Anterior cingulate cortex (tissue), 58 donors: ENCODE measurements at places on chromosomes 3 and 15.

DNA sequence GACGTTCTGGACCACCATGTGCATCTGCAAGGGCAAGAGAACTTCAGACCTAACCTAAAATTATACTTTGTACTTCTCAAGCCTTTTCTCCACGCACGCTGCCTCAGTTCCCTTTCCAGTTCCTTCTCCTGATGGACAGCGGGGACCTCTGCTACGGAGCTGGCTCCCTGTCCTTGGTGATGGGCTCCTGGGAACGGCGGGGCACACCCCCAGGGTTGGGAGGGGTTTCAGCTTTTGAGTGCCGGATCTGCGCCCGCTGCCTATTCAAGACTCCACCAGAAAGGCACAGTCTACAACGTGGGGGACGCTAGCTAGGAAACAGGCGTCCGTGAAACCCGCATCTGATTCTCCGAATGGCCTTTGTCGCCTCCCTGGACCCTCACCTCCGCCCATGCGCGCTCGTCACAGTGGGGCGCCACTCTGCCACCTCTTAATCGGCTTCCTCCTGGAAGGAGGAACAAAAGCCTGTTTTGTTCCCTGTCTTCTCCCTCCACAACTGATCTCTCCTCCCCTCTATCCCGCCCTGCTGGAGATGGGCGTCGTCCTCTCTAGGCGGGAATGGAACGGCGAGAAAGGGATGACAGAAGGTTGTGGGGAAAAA, 2.2 kb downstream of the GPR149 start:
- no peak for DNase-seq

GRCh38 chr3:186614597-186615483, 2.0 kb downstream of the AHSG start:
- DNase-seq, result peak; percentile 50

GRCh38 chr15:48318131-48318530, 13.1 kb upstream of the DUT start:
- no peak for DNase-seq

GRCh38 chr3:43549626-43550290, 72.1 kb downstream of the ANO10 start:
- no peak for DNase-seq

GRCh38 chr3:41274944-41275668, 75.8 kb downstream of the CTNNB1 start:
- no peak for DNase-seq

- DNase-seq, result peak; percentile 19
These were observed 44.4 kb downstream of the FLNB start for GRCh38 chr3:58052373-58053273.

- peak; percentile 2 for DNase-seq
These were observed 37.3 kb upstream of the CDV3 start for GRCh38 chr3:133535971-133536881.

DNA sequence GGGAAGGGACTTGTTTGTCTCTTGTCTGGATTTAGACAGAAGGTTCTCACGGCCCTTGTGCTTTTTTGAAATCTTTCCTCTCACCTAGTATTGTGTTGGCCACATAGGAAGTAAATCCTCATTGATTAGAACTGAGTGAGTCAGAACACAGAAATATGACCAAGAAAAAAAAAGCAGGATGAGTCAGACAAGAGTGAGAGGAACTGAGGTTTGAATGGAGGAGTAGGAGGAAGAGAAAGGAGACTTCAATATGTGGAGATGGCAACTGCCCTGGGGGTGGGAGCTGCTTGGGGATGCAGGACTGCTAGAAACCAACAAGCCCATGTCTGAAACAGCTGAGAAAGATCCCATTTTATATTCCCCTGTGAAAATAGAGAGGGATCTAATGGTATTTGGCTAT, 194.1 kb upstream of the ZBTB20 start:
- no peak for DNase-seq

DNA sequence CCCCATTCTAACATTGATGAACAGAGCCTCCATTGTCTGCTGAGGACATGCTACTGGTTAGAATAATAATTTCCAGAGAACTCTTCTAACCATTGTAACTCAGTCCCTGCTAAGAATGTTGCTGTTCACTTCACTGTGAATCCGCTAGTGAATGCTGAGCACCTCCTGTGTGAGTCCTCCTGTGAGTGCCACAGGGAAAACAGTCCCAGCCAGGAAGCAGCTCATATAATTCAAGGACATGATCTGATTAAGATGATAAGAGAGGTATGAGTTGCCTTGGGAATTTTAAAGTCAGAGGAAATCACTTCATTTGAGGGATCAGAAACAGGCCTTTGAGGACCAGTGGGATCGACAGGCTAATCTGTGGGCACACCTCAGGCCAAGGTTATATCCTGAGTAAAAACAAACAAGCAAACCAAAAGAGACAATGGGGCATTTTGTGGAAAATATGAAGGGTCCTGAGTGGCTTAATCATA, 33.9 kb upstream of the GPR160 start:
- DNase-seq, result no peak

DNA sequence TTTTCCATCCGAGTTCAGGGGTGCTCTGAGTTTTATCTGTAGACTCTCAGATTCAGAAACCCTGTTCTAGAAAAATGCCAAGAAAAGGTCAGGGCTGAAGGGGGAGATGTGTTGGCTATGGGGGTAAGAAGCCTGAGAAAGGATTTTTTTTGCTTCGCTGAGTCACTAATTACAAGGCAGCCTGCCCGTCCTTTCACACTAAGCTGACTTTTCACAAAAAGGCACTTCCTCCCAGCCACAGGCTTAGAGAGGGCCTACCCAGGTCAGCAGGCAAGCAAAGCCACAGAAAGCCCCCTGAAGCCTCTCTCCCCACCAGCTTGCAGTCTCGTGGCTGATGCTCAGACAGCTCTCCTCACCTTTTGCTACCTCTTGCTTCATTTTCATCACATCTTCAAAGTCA, 192.6 kb upstream of the PRICKLE2 start:
- DNase-seq, result no peak

DNA sequence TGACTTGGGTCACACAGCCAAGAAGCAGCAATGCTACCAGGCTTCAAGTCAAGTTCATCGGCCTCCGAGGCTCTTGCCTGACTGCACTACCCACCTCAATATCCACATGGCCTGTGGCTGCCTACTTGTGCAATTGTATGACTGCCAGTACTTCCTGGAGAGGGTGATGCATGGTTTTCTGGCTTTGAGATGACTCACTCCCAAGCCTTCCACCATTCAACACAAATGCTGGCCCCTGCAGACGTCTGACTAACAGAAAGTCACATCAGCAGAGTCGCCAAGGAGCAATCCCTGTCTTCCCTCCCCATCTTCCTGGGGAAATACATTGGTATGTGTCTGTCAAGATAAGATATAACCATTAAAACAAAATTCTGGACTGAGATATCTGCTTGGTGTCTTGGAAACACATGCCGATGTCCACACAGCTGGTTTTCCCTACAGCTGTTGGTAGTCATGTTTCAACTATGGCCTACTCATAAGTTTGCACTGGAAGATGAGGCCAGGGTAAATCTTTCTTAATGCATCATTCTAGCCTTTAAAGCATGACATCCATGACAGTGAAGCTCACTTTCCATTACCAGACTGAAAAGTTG, 79.6 kb upstream of the SPATA12 start:
- no peak for DNase-seq

DNA sequence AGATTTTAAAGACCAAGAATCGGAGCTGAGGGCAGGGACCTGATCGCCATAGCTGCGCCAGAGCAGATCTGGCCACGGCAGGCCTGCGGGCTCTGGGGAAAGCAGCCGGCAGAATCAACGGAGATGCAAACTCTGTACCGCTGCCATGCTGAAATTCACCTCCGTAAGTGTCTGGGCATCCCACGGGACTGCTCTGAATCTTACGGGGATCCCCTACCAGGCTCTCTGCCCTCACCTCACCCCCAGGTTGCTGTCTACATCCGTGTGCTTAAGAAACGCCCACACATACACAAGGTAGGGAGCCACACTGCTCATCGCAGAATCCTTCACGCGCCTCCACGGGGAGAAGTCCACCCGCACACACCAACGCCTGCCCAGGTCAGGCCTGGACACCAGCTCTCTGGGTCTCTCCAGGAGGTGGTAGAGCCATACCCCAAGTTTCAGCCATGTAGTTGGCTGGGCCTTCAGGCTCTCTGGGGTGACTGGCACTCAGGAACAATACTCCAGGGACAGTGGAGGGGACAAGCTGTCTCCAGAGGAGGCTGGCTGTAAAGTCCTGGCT, 33.5 kb downstream of the FAM174B start:
- no peak for DNase-seq

DNA sequence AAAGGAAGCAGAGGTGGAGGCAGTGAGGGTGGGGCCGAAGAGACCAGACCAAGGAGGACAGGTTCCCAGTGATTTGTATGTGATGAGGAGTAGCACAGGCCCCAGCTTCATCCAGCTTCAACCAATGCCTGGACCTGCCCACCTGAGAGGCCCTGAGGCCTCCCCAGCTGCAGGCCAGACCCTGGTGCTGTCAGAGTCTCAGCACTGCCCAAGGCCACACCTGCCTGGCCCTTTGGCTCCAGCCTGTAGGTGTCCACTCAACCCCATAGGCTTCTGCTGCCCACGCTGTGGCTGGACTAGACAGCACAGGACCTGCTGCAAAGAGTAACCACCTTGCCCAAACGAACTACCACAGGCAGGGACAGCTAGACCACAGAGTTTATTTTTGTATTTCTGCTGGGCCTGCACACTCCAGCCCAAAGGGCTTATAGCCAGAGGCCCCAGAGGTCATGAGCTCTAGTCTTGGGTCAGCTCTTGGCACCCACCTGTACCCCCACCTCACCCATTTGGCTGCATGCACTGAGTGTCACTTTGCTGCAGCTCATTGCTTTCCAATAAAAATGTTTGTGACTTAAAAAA, 81.9 kb upstream of the CDV3 start:
- DNase-seq, result no peak

DNA sequence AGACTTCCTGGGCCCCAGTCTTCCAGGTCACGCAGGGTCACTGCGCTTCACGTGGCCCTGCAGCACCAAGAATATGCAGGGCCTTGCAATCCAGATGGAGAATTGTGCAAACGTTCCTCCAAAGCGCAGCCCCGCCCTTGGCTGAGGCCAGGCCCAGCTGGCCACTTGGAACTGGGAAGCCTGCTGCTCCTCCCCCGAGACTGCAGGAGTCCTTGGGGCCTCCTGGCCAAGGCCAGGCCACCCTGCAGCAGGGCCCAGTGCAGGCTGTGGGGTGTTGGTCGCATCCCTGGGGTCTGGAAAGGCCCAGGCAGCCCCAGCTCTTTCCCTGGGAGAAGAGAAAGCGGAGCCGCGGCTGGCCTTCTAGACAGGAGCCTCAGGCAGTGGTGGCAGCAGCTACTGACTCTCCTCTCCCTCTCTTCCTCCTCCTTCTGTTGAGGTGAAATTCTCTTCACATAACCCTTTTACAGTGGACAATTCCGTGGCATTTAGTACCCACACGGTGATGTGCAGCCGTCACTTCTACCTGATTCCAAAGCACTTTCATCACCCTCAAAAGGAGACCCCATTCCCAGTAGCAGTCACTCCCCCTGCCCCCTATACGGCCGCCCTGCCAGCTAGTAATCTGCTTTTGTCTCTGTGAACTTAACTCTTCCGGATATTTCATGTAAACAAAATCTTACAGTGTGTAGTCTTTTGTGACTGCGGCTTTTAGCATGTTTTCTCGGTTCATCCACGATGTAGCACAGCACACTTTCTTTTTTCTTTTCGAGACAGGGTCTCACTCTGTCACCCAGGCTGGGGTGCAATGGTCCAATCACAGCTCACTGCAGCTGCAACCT, 103.9 kb downstream of the TMEM266 start:
- DNase-seq, result no peak

DNA sequence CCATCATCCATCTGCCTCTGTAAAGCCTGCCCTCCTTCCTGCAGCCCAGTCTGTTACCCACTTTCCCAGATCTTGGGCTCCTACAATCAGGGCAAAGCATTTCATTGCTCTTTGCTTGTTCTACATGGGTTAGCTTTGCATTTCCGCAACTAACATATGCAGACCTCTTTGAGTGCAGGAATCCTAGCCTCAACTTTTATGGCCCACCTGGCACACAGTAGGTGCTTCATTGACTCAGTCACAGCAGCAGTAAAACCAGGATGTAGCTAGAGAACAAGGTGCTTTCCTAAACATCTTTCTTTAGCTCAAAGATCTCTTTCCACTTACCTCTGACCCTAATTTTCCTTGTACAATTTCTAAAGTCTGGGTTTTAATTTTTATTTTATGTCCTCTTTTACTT, 3.5 kb downstream of the CD80 start:
- DNase-seq, result no peak

DNA sequence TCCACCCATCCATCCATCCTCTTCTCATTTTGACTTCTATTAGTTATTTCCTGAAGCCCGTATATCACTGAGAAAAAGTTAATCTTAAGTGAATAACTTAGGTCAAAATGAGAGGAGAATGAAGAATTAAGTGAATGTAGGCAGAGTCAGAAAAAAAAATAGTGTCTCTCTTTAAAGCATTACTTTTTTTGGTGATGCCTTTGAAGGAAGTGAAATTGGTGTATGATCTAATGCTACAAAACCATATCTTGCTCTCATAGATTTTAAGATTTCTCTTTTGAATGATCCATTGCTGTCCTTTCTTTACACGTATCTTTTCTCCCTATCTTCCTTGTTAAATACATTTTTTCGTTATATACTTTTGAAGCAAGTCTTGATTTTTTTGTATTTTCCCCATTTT, 23.4 kb downstream of the FNDC3B start:
- no peak for DNase-seq

DNA sequence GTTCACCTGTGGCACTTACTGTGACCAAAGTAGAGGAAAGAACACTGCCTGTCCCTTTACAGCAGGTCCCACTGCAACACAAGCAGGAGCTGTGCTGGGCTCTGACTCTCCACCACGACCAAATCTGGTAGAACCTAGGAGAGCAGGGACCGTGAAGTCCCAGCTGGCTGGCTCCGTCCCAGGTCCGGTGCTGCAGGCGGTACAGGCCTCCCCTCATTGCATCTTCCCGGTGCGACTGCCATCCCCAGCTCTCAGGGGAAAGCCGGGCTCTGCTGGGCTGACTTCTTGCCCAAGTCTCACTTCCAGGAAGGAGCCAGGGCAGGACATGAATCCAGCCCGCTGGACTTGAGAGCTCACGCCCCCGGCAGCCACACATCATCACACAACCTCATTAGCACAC, 33.8 kb downstream of the RGMA start:
- no peak for DNase-seq

- no peak for DNase-seq
These were observed 16.5 kb downstream of the TMEM40 start for GRCh38 chr3:12742330-12743107.

- no peak for DNase-seq
These were observed 68.1 kb downstream of the PTPRG start for GRCh38 chr3:61629442-61629841.

DNA sequence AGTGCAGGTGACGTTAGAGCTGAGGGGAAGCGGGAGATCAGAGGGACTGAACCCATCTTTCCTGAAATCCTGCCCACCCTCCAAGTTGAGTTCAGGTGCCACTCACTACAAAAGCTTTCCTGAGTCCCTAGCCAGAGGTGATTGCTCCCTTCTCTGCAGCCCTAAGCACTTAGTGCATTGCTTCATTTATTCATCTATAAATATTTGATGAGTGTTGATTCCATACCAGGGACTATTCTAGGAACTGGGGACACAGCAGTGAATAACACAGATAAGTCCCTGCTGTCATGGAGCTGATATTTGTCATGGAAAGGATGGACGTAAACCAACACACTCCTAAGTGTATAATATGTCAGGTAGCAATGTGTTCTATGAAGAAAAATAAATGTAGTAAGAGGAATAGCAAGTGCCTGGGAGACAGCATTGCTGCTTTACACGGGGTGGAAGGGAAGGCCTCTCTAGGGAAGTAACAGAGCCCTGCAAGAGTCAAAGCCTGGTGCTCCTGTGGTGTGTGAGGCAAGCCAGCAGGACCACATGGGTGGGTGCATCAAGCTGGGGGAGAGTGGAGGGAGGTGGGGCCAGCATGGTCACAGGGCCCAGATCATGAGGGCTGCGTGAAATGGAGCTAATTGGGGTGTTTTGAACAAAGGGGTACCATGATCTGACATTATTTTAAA, 18.6 kb downstream of the ALPK3 start:
- no peak for DNase-seq
